ENCODE measurements at places on chromosomes 5 and 9.

- DNase-seq = no peak
Measured at GRCh38 chr9:99356512-99356971, 134.5 kb downstream of the SEC61B start.

GRCh38 chr9:79642671-79643070, 70.9 kb downstream of the TLE4 start:
- no peak for DNase-seq

GRCh38 chr9:87108661-87109060, 161.4 kb upstream of the GAS1 start:
- DNase-seq = peak; percentile 78

- peak; percentile 42 for DNase-seq
Measured at GRCh38 chr9:93600504-93600903, 24.1 kb downstream of the PHF2 start.

GRCh38 chr9:113302792-113303418, at the start of gene RNF183:
Gene RNF183 (minus strand): TSS chr9:113303376. CDS start chr9:113298184, 5,192 bp downstream.
- DNase-seq = no peak

- DNase-seq = no peak
Measured at GRCh38 chr9:127878001-127878651, 651 bp upstream of the AK1 start.

DNA sequence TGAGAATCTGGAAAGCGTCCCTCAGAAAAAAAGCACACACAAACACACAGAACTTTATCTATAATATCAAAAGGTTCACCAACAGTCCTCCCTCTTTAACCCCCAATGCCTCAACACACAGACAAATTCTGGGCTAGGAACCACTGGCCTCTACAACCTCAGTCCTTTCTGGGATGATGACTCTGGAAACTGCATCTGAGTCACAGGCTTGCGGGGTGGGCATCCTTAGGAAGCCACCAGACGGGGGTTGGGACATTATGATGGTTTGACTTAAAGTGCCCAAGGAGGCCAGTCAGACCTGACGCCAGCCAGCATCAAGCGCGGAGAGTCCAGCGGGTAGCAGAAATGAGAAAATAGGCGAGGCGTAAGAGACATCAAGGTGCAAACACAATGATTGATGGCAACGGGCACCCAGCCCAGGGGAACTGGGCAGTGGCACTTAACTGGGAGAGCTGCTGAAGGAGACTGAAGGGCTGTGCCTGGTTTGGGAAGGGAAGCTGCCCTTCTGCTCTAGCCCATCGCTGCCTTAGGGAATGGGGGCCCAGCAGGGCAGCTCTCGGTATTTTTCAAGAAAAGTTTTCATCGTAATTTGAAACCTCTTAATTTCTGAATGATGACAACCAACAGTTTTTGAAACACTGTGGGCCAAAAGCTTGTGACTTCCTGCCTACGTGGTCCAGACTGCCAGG, 20.7 kb downstream of the SPRY4 start:
- DNase-seq = no peak

GRCh38 chr5:139845846-139846681, 50.5 kb downstream of the PSD2 start:
- DNase-seq = no peak

DNA sequence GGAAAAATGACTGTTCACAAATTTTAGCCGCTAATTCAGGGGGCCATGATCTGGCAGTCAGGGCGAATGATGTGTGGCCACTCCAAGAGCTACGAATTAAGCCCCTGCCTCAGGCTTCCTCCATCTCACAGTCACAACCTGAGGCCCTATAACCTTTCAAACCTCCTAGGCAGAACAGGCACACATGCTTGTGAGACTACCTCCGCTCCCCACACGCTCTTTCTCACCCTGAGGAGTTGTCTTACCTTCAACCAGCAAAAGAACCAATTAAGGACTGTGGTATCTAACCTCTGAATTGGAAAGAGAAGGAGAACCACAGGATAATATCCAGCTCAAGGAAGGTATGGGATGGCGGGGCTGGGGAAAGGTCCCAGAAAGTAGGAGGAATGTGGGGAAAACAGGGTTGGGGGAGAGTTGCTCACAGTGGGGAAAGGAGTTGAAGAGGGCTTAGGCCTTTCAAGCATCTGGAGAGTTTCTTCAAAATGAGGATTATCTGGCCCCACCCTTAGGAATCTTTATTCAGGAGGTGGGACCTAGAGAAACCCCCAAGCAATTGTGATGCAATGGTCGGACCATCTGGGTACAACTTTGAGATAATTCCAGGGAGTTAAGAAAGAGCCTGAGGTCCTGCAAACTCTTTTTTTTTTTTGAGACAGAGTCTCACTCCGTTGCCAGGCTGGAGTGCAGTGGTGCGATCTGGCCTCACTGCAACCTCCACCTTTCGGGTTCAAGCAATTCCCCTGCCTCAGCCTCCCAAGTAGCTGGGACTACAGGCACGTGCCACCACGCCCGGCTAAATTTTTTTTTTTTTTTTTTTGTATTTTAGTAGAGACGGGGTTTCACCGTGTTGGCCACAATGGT, 5.5 kb downstream of the PCDH1 start:
- no peak for DNase-seq

- no peak for DNase-seq
Measured at GRCh38 chr9:116084497-116084896, 69.1 kb upstream of the PAPPA start.

DNA sequence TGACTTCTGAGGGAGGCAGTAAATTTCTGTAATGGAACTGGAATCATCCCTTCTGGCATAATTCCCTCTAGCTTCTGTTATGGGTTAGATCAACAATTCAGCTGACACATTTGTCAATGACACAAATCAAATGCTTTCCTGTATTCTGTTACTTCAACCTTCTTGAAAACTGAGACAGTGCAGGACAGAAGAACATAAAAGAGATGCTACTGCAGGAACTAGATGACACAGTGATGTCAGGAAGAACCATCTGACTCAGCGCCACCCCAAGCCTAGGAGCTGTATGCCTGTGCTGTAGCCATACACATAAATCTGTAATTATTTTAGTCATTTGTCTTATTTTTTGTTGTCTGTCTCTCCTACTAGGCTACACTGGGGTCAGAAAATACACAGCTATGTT, 18.2 kb upstream of the CEP120 start:
- no peak for DNase-seq

DNA sequence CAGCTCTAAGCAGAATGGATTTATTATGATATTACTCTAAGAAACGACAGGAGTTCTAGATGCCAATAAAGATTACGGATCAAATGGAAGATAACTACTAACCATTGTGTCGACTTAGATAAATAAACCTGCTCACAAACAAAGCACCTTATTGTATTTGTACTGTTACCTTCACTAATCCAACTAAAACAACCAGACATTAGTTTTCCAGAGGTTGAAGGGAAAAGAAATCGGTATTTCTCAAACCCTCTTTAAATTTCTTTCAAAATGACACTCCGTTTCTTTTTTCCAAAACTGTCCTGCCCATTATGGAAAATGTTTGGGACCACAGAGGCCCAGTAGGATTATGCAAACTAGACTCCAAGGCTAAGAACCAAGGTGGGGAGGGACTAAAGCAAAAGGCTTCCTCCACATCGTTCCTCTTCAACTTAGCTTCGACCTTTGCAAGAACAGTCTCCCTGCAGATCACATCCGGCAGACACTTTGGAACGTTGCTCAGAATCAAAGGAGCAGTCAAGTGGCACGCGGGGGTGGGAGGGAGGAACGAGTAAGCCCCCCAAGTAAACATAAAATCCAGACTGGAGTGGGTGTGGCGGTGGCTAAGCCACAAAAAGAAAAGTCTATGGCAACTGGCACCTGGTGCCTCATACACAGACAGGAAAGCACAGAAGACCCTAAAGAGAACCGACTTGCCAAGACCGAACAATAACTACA, 2.7 kb downstream of the MLLT3 start:
- peak; percentile 24 for DNase-seq

DNA sequence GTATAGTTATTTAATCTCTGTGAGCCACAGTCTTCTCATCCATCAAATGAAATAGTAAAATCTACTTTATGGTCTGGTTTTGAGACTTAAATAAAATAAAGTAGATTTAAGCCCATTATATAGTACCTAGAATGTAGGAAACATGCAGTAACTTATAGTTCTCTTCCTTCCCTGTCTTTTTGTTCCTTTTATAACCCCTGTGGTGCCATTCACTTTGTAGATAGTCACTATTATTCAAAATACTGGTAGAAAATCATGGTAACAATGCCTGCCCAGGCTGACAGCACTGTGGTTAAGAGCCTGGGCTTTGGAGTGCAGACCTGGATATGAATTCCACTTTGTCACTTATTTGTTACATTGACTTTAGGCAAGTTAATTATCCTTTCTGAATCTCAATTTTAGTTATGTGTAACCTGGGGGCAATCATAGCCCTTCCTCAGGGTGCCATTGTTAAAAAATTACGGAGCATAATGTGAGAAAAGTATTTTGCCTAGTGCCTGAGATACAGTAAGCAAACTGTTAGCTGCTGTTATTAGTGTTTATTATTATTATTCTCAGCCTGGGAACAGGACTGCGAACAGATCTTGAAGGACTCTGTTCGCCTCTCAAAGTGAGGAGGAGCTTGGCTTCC, 100.4 kb downstream of the RALGPS1 start:
- DNase-seq = no peak

DNA sequence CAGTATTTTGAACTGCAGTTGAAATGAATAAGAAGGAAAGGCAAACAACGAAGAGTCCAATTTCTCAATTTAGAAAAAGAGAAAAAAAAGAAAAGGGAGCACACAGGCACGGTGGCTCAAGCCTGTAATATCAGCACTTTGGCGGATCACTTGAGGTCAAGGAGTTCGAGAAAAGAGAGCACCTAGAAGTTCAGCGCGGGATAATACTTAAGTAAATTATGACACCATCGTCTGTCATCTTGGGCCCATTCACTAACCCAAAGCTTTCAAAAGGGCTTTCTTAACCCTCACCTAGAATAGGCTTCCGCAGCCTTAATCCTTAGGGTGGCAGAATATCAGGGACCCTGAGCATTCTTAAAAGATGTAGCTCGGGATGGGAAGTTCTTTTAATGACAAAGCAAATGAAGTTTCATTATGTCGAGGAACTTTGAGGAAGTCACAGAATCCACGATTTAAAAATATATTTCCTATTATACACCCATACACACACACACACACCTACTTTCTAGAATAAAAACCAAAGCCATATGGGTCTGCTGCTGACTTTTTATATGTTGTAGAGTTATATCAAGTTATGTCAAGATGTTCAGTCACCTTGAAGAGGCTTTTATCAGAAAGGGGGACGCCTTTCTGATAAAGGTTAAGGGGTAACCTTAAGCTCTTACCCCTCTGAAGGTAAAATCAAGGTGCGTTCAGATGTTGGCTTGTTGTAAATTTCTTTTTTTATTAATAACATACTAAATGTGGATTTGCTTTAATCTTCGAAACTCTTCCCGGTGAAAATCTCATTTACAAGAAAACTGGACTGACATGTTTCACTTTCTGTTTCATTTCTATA, 602 bp upstream of the CD274 start:
- no peak for DNase-seq

DNA sequence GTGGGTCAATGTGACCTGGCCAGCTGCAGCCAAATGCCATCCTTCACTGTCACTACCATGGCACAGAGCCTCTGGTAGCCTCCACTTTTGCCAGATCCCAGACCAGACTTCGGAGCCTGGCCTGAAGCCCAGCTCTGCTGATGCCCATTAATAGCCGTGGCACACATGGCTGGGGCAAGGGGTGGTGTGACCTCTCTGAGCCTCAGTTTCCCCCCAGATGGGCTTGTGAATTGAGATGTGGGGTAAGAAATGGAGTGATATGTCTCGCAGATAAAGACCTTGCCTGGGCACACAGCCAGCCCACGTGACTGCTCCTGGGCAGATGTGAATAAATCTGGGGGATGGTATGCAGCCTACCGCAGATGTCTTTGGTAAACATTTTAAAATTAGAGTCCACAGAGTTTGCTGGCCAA, 13.9 kb downstream of the SUSD3 start:
- DNase-seq = no peak

GRCh38 chr9:97704851-97705250, 7.7 kb upstream of the XPA start:
- DNase-seq = no peak

- peak; percentile 77 for DNase-seq
Measured at GRCh38 chr5:41793141-41793770, 77.0 kb downstream of the OXCT1 start.

- DNase-seq = no peak
Measured at GRCh38 chr9:71941060-71941568, 29.7 kb downstream of the C9orf85 start.

GRCh38 chr5:66724349-66725139, 128.4 kb downstream of the MAST4 start:
- no peak for DNase-seq
